A375 (cell line): ENCODE measurements at places on chromosomes 3 and 15. TPM values are rescaled to one million over a fixed set of nuclear protein-coding genes. Genes with fewer than 3 reads are reported as not detected.

BUB1B gene
- total RNA-seq = 54.6 and 74.5 TPM in 2 replicates

MNS1 gene
- total RNA-seq = 6.6 and 8.3 TPM in 2 replicates

TGM5 gene
- 0.66 TPM in 1 of 2 replicates, not detected in the other for total RNA-seq

ROPN1 gene
- 3.0 and 3.6 TPM in 2 replicates for total RNA-seq

VEPH1 gene
- 5.7 and 10.0 TPM in 2 replicates for total RNA-seq

SYNPR gene
- not detected in 2 replicates for total RNA-seq

CPLX3 gene
- total RNA-seq = 0.08 and 0.15 TPM in 2 replicates

RAD18 gene
- 21.8 and 22.1 TPM in 2 replicates for total RNA-seq

ATP13A5 gene
- not detected in 2 replicates for total RNA-seq
